GM23338 (cell line): ENCODE measurements at places on chromosomes 7 and 10.

DNA sequence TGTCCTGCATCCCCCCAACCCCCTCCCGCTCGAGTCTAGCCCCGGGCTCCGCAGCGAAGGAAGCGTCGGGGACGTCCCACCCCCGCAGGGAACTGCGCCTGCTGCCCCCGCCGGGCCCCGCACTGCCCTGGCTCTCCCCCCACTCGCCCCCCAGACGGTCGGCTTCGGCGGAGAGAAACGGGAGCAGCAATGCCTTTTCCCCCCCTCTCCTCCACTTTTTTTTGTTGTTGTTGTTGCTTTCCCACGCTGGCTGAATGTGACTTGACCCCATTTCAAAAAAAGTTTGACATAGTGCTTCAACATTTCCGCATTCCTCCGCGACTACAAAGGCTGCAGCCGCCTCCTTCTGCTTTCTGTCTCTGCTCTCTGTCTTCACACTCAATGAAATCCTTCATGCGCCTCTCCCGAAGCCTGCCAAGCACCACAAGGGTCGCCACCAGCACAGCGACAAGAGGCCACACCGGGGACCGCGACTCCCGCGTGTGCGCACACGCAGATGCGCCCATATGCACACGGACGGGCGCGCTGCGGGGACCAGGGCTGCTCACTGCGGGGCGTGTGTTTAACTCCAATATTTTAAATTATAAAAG lies 1.0 kb downstream of the CDK6 start:
- DNase-seq = peak; percentile 93

GRCh38 chr7:41148521-41148951 lies 554.4 kb downstream of the INHBA start:
- DNase-seq = no peak

GRCh38 chr7:2013381-2014311 lies 219.1 kb downstream of the MAD1L1 start:
- no peak for DNase-seq

DNA sequence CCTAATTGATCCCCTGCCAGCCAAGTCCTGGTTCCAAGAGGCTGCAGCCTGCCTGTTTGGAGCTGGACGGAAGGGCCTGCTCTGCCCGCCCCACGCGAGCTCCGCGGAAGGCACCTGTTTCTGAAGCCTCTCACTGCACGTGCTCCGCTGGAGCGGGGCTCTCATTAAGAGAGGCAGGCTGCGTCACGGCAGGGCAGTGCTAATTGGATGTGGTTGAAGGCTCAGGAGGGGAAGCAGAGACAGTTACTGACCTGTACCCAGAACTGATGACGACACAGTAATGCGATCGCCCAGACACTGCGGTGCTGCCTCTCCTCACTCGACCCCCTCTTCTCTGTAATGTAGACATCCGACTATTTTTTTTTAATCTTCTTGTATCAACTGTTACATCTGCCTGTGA lies 411.1 kb upstream of the MGMT start:
- no peak for DNase-seq

DNA sequence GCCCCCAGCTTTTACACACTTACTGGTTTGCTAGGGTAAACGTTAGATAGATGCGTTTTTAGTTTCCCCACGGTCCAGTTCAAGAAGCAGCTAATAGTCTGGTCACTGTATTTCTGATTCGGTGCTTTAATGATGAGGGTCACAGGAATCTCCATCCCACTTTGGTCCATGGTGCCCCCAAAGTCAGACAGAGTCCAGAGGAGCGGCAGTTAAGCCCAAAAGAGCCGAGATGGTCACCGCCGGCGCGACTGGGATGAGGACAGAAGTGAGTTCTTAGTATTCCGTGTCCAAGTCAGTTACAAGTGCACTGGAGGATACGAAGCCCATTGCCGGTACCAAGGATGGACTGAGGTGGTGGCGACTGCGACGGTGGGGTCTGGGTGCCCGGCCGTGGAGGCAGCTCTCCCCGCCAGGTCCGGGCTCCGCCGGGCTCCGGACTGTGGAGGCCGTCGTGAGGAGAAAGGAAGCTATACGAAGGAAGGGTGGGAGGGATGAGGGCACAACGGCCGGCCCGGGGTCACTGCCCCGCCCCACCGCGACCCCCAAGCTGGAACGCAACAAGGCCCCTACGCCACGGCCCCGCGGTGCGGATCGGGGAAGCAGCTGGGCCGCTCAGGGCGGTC lies 663 bp downstream of the HERPUD2 start:
- DNase-seq = no peak

GRCh38 chr10:14800397-14800796 lies 25.7 kb upstream of the FAM107B start:
- DNase-seq = no peak
